ENCODE measurements at places on chromosomes 1 and 21.

DNA sequence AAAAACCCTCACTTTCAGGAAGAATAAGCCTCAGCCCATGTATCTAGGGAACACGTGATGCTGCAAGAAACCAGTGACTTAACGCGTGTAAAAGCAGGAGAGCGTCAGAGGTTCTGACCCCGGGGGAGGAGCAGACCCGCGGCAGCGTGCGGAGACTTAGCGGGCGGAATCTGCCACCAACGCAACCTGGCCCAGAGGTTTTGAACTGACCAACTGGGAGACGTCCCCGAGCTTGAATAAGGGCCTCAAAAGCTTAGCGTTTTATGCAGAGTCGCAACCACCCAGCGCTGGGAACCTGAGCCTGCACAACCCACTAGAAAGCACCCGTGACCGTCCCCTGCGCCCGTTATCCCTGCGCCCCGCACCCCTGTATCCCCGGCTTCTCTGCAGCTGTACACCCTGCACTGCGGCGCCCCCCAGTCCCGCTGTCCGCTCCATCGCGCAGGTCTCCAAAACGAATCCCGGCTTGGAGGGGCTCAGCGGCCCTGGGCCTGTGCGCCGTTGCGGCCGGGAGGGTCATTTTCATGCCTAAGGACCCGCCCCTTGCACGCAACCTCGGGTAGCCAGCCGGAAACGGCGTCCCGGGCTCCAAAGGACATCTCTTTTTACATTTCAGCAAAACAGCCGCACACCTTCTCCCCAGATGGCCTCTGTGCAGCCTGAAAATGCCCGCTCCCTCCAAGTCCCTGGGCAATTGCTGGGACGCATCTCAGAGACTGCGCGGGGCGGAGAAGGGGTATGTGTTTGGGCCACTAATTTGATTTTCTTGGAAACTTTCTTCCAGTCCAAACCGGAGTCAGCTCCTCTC lies 29.4 kb upstream of the TRIM17 start:
- DNase-seq: no peak

GRCh38 chr21:39924577-39925308 lies 57.5 kb downstream of the PCP4 start:
- no peak for DNase-seq

DNA sequence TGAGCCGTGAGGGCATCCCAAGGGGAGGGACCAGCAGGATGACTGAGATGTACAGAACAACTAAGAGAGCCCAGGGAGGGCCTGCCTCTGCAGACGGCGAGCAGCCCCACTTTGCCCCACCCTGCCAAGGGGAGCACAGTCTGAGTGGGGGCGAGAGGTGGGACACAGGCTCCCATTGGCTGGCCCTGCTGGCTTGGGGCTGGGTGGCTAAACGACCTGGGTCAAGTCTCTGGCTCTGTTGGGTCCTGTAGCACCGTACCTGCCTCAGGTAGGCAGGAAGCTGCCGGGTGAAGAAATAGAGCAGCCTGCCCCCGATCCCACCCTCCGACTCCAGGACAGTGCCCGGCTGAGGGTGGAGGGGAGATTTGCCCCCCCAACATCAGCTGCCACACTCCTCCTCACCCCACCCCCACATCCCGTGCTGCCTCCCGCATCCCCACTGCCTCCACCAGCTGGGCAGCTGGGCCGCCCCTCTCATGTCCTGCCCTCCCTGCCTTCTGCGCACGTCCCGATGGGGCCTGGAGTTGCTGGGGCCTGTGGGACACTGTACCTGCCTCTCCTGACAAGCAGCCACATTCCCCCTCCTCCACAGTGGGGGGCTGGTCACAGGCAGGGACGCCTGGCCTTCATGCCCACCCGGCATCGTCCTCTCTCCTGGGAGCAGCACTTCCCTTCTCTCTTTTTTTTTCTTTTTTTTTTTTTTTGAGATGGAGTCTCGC lies 12.6 kb upstream of the PLEKHG5 start:
- DNase-seq: no peak

- peak; percentile 19 for DNase-seq
Measured at GRCh38 chr1:48670234-48671020, 106.3 kb downstream of the BEND5 start.

DNA sequence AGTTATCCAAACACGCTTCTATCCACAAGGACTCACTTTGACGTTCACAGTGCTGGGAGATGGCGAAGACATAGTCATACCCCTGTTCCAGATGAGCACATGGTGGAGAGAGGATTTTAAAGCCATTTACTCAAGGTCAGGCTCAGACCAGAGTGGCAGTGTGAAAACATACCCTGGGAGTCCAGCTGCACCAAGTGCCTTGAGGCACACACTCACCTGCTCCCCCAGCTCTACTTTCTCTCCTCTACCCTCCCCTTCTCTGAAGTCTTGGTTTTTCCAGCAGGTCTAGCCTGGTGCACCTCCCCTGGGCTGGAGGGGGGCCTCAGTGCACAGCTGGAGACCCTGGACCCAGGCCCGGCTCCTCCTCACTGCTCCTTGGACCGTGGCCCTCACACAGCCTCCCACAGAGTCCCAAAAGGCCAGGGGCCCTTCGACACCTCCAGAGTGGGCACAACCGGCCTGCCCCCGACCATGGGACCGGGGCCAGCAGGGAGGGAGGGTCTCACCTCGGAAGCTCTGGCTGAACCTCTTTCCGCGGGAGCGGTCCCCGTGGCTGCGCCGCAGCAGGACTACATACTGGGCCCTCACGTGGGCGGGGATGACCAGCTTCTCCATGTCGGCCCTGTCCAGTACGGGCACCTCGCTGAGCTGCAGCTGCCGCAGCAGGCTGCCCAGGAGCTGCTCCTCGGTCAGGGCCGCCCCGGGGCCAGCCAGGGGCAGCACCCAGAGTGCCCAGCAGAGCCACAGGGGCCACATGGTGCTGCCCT lies 452 bp downstream of the LEFTY2 start:
- DNase-seq: no peak

DNA sequence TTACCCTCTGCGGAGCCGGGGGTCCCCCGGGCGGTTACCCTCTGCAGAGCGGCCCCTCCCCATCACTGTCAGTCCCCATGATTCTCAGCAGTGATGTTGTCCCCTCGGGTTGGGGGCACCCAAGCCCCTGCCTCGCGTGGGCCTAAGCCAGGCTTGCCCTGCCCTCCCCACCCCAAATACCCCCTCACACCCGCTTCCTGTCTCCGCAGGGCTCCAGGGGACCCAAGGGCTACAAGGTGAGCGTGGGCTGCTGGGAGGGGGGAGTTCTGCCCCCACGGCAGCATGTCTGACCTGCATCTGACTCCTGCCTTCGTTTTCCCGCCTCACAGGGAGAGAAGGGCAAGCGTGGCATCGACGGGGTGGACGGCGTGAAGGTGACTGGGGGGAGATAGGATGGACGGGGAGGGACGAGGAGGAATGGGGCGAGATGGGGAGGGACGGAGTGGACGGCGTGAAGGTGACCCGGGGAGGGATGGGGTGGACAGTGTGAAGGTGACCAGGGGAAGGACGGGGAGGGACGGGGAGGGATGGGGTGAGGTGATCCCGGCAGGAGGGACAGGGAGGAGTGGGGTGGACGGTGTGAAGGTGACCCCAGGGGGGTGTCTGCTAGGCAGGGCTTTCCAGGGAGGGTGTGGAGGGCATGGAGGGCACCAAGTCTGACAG lies 8.6 kb downstream of the COL6A1 start:
- DNase-seq: no peak

- no peak for DNase-seq
Measured at GRCh38 chr1:98331243-98331642, 330.3 kb upstream of the SNX7 start.
